Mucosa of descending colon (tissue), 3 donors: ENCODE measurements at places on chromosomes 3 and 15. TPM values are rescaled to one million over a fixed set of nuclear protein-coding genes. Genes with fewer than 3 reads are reported as not detected.

GRCh38 chr3:179227349-179227748, 23.6 kb downstream of the KCNMB3 start:
- no peak for DNase-seq

DNA sequence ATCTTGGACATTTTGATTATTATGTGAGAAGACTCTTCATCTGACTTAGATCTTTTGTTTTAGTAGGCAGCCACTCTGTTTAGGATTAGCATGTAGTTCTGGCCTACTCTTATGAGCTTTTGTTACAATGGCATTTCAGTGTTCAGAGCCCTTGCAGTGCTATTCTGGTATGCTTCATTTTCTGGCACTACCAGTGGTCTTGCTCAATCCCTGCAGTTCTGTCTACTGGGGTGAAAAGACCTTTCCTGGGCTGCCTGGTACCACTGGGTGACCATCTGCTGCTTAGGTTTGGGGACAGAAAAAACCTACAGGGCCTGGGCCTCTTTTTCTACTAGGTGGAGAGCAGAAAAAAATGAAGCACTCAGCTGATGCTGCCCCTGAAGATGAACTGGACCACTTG, 42.5 kb downstream of the IL16 start:
- DNase-seq: no peak

DNA sequence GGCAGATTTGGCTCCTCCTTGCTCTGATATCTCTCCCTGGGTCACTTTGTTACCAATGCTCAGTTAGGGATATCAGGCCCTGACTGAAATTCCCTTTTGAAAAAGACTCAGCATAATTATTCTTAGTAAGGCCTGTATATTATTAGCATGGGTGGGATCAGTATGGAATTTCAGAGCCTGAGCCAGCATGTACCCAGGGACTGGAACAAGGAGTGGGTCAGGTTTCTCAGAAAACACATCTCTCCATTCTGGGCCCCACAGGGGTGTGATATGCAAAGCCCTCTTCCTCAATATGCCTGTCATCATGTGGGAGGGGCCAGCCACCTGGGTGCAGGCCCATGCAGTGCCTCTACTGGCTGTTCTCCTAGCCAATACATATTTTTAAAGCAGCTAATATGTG, 423.2 kb downstream of the EPHB1 start:
- DNase-seq: no peak

GRCh38 chr3:168608926-168609325, 513.2 kb upstream of the GOLIM4 start:
- no peak for DNase-seq

DNA sequence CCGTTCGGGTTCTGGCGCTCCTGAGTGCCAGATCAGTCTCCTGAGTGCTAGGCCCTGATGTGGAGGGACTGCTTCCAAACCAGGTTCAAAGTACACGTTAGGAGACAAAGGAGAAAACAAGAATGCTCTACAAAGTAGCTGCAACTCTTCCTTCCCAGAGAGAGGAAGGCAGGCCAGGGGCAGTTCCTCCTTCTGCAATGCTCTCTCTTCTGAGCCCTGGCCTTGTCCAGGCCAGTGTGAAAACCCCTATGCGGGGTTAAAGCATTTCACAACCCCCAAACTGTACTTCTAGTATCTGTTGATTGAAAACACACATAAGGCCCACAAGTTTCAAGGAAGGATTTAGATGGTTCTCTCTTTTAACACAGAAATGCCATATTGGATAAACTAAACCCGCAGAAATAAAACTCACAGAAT, 9.7 kb upstream of the CALML4 start:
- DNase-seq: no peak

GRCh38 chr3:124078953-124079911, 87.3 kb upstream of the ROPN1 start:
- DNase-seq: no peak

DNA sequence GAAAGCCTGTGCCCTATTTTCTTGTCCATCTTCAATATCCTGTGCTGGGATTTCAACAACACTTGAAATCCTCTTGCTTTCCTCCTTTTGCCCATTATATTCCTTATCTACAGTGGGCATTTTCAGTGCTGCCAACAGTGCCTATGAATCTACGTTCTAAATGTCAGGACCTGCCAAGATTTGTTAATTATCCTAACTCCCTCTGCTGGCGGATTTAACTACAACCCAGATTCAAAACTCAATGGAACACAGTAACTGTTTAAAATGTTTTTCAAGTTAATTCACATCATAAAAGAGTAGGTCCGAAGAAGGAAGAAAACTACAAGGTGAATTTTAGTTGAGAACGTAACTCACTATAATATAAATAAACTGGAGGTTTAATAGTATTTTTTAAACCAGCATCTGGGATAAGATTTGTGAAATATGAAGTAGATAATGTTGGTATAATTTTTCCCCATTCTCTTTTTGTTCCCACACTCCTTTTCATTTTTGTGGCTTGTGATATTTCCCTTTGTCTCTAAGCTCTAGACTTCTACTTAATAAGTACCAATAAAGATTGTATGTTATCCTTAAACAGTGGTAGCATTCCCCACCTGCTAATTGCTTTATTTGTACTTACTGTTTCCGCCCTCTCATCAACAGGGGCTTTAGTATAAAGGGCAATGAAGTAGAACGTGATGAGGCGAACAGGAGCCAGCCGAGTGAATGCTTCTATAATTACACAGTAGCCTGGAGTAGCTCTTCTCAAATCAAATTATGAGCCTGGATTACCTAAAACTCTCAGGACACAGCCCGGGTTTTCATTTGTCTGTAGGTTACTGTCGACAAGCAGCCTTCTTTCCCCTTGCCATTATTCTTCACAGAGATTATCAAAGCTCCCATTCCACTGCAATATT, 302.5 kb upstream of the ATP11B start:
- DNase-seq: no peak

DNA sequence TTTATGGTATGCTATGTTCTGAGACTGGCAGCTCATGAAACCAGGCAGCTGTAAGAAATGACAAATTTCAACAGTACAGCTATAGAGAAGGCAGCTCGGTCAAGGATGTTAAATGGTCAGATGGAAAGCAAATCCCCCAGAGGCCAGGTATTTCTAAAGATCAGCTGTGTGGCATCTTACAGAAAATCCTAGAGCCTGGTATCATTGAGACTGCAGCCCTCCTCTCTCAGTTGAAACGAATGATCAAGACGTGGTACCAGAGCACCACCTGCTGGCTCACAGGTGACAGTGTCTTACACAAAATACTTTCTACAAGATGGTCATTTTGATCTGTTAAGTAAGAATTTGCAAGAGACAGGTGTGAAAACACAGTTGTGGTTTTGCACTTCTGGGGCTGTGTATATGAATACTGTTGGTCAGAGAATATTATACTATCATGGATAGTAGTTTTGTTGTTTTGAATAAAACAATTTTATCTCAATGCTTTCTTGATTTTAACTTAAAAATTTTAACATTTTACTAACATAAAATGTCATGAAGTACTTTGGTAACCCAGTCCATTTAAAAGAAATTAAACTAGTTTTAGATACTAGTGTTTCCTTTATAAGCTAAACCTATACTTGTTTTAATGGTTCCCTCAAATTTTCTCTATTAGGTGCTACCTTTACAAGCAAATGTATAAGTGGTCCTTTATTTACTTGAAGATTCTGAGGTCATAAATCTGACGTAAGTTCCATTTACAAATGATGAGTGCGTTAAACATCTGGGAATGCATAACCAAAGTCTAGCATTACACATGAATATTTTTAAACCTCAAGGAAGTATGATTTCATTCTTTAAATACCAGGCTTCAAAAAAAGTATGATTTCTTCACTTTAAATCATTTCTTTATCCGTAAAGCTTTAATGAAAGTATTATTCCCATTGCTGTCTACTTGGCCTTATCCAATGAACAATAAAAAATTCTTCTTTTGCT, 121.8 kb downstream of the PDZRN3 start:
- DNase-seq: peak; percentile 65

DNA sequence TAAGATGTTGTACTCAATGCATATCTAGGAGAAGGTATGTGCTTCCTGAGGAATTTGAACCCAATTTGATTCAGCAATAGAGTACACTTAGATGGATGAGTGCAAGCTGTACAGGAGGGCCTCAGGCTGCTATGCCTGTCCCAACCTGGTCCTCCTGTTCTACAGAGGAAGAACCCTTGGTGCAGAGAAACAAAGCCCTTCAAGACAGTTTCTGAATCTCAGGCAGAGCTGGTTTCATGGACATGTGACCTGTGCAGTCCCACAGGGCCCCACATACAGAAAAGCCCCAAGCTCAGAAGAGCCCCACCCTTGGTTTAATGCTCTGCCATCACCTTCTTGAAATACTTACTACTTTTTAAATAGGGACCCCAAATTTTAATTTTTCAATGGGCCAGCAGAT, 15.3 kb downstream of the FOXP1 start:
- DNase-seq: no peak

GRCh38 chr3:57654267-57654666, 38.6 kb downstream of the DENND6A start:
- DNase-seq: no peak

DNA sequence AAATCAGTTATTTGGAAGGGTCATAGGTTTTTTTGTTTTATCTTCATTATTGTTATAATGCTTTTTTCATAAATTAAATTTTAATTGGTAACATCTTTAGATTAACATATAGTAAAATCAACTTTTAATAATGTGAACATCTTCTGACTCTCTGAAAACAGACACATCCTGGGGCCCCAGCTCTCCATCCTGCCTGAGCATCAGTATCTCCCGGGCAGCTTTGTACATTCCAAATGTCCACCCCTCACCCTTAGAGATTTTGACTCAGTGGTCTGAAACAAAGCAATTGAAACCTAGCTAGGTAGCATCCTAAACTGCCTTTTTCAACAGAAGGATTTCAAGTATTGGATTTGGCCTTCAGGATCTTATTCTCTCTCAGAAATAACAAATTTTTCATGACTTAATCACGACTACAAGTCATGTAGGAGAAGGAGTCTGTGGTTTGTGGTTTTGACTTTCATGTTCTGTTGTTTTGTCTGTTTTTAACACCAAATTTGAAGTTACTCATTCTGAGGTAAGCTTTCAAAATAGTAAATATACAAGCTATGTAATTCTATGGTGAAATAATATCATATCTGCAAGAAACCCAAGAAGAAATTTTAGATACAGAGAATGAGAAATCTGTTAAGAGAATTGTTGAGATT, 147.3 kb upstream of the UBE2E2 start:
- no peak for DNase-seq

DNA sequence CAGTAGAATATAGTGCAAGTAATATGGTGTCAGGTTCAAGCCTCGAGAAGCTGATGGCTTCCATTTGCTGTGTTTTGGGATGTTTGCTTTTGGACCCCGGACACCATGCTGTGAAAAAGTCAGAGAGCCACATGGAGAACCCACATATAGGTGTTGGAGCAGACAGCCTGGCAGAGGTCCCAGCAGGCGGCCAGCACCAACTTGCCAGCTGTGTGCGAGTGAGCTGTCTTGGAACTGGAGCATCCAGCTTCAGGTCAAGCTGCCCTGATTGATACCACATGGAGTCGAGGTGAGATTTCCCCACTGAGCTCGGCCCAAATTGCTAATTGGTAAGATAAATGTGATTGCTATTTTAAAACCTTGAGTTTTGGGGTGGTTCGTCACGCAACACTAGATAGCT, 185.7 kb upstream of the TBL1XR1 start:
- no peak for DNase-seq

GRCh38 chr3:10774129-10774670, 41.8 kb upstream of the SLC6A11 start:
- DNase-seq: no peak

DNA sequence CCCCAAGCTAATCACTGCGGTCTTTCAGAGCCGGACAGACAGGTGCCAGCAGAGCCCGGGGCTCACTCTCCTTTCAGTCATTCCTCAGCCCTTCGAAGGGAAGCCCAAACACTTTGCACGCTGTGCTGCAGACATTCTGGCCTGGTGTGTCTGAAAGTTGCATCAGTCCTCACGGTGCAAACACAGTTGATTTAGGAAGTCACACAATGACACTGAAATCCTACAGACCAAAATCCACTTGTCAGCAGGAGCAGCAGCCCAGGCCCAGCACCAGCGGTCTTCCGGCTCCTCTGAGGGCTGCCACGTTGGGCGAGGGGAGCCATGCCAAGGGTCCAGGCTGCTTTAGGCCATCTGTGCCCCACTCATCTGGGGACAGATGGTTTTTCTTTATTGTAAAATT, 61.6 kb downstream of the RGMA start:
- no peak for DNase-seq

- peak; percentile 57 for DNase-seq
Observed at GRCh38 chr15:75646944-75647364, 758 bp upstream of the SNX33 start.

- no peak for DNase-seq
Observed at GRCh38 chr3:10721101-10721500, 94.9 kb upstream of the SLC6A11 start.

GRCh38 chr3:193906849-193907410, 229.0 kb upstream of the HES1 start:
- no peak for DNase-seq

DNA sequence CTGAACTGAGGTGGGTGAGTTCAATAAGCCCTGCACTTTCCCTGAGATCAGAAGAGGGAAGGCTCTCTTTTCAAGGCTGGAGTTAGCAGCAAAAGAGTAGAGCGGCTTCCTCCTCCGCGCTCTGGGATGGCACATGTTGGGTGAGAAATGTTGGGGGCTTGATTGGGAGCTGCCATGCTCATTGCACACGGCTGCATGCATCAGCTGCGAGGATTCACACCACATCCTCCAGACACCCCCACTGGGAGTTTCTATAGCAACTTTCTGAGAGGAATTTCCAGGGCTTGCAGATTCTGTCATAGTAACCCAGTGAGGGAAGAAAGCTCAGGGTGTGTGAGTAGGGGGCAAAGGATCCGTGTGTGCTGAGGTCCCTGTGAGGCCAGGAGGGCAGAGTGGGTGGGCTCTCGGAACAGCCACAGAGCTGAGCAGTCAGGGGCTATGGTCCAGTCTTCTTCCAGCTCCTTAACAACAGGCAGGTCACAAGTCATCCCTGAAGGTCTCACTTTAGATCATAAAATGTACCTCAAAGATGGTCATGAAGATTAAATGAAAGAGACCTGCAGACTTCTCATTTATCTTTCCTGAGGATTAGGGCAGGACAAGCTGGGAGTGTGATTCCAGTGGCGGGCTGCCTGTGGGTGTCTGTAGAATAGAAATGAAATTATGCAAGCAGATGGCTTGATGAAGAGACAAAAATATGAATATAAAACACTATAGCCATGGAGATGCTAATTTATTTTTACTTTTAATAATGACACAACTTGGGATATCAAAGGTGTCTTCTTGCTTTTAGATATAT, 75.7 kb upstream of the CHRNA7 start:
- no peak for DNase-seq

Gene C3orf22
- total RNA-seq: not detected

Gene REC114
- total RNA-seq: not detected

Gene PLCH1
- 10.2 TPM for total RNA-seq

Gene GRM7
- 0.09 TPM for total RNA-seq

Gene GAP43
- total RNA-seq: 1.1 TPM

Gene GOLGA8O
- total RNA-seq: 1.5 TPM

Gene ISL2
- 2.1 TPM for total RNA-seq

Gene ADGRG7
- 21.7 TPM for total RNA-seq

Gene TTLL13
- total RNA-seq: 0.63 TPM

Gene ZCWPW2
- total RNA-seq: 1.7 TPM
